ENCODE measurements at places on chromosomes 11 and 22.

DNA sequence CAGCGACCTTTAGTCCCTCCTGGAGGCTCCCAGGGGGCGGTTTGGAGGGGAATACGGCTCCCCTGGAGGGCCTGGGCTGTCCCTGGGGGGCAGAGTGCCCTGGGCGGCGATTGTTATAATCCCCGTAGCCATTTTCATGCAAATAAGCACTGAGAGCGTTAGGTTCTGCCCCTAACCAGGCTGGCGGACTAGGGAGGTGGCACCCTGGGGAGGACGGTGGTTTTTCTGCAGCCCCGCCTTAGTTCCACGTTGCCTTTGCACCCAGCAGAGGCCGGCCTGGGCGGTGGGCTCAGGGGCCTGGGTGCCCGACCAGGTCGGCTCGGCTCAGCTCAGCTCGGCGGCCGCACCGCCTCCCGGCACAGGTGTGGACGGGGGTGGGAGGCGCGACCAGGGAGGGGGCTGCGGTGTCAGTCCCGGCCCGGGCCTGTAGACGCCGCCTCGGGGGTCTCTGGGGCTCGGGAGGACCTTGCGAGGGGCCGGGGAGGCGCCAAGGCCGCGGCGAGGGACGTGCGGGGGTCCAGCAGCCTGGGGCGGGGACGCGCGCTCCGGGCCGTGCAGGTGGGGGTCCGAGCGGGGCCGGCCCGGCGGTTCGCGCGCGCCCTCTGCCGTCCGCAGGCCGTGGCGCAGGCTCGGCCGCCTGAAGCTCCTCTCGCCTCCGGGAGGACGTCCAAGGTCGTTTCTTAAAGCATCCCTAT, 2.3 kb upstream of the DUSP8 start:
- peak; percentile 52 for DNase-seq

GRCh38 chr11:107565219-107565937, at the start of gene ALKBH8:
Gene ALKBH8, minus strand, starts transcription at chr11:107565735. Its CDS starts 4,842 bp downstream, at chr11:107560893.
- peak; percentile 71 for DNase-seq

DNA sequence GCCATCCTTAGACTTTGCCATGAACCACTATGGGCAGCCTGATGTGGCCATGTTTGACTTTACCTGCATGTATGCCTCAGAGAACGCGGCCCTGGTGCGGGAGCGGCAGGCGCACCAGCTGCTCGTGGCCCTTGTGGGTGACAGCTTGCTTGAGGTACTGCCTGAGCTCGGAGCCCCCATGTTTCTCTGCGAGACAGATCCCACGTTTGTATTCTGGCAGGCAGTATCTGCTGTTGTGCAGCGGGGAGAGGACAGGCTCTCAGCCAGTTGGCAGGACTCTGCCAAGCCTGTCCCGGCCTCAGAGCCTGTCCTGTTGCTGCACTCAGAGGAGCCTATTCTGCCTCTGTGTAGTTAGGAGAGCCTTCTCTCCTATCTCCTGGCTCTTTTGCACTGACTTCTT, 109.9 kb downstream of the MICAL2 start:
- DNase-seq, result no peak

GRCh38 chr22:31489632-31490495, at the start of gene EIF4ENIF1:
Gene EIF4ENIF1, minus strand, starts transcription at chr22:31489842. Its CDS starts 1,124 bp downstream, at chr22:31488718.
- peak; percentile 87 for DNase-seq

GRCh38 chr22:44942056-44942455, 67.7 kb downstream of the PHF21B start:
- DNase-seq, result no peak

GRCh38 chr11:88183233-88183632, 8.0 kb upstream of the RAB38 start:
- no peak for DNase-seq

DNA sequence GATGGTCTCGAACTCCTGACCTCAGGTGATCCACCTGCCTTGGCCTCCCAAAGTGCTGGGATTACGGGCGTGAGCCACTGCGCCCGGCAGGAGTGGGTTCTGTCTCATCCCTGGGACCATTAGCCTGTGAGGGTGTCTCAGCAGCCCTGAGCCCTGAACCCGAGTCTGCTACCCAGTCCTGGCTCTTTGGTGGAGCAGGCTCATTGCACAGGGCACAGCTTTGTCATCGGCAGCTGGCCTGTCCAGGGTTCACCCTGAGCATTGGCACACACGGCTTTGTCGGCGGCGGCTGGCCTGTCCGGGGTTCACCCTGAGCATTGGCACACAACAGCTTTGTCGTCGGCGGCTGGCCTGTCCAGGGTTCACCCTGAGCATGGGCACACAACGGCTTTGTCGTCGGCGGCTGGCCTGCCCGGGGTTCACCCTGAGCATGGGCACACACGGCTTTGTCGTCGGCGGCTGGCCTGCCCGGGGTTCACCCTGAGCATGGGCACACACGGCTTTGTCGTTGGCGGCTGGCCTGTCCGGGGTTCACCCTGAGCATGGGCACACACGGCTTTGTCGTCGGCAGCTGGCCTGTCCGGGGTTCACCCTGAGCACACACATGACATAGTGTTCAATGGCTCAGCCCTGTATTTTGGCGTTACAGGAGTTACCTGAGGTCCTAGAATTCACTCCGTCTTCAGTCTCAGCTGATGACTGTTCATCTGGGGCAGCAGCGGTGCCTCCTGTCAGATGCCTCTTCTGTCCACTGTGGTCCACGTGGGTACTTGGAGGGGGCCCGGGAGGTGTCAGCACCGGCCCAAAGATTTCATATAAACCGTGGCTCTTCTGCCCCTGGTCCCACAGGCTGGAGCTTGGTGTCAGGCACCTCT, 1082.5 kb downstream of the BRD1 start:
- no peak for DNase-seq

DNA sequence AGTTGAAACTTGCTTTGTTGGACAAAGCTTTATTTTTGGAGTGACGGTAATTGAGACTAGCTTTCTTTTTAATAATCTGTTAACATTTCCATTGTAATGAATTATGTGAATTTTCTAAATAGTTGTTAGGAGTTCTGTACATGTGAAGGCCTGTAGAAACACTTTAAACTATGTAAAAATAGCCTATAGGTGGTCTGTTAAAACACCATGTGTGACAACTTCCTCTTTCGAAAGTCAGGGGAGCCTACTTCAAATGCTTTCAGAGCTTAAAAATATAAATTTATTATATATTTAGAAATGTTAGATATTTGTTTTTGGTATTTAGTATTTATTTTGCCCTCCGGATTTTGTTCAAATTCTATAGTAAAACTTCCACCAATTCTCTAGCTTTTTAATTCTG, 28.7 kb downstream of the DDIAS start:
- DNase-seq, result no peak

Data from EH (cell line).